ENCODE measurements at places on chromosomes 16 and 17.

GRCh38 chr17:9185688-9186284, 164.5 kb downstream of the NTN1 start:
- DNase-seq = no peak

DNA sequence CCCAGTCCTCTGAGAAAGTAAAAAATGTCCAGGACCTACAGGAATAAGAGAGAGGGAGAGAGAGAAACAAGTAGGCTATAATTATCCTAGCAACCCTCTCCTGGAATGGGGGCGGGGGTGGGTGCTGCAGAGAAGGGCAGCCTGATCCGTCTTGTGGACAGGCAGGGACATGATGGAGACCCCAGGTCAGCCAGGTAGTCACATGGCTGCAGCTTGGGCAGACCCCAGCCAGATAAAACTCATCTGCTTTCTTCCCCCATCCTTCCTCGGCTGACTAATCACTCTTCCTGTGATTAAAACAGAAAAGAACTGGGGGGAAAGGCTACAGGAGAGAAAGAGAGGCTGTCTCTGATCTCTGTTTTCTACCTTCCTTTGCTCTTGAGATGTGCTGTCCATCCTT, 32.6 kb downstream of the COPZ2 start:
- DNase-seq = no peak

DNA sequence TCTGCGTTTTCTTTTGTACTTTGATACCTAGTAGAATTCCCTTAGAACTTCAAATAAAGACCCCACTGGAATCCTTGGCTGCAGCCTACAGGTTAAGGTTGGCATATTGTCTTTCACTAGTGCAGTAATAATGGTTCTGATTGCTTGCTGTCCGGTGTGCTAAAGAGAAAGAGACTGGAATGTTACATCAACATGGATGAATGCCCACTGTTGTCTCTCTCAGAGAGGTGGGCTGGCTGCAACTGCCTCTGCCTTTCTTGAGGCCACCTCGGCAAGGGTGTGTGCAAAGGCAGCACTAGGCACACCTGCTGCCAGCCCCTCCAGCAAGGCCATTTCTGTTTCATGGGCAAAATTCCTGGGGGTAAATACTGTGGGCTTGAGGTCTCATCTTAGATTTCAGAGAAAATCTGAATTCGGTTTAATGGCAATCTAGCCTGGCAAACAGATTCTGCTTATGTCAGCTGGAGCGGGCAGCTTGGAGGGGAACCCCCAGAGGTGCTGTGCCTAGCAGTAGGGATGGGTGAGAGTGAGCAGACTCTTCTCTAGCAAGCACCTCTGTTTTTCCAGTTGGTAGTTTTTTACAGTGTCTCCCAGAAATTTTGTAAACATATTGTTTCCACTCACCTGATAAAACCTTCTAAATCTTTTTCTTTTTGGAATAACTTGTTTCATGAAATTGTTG, 54.0 kb downstream of the MRTFB start:
- no peak for DNase-seq

DNA sequence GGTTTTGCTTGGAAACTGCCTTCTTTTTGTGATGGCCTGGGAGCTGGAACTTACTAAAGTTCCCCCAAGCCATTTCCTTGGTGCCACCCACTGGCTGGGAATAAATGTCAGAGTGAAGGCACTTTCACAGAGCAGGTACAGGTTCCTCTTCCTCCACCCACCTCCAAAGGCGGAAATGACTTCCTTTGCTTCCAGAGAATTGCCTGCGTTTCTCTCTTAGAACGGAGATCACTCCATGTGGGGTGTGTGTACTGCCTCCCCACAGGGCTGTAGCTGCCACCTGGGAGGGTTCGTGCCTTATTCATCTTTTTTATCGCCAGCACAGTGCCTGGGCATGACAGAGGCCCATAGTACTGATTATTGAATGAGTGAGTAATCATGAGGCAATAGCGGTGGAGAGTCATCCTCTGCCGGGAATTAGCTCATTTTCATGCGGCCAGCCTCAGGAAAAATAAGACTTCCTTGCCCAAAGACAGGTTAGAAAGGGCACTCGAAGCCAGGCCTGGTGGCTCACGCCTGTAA, 32.2 kb upstream of the HAS3 start:
- peak; percentile 94 for DNase-seq

Data from cardiac fibroblast (primary cell).